ENCODE measurements at places on chromosomes 6 and 20.

DNA sequence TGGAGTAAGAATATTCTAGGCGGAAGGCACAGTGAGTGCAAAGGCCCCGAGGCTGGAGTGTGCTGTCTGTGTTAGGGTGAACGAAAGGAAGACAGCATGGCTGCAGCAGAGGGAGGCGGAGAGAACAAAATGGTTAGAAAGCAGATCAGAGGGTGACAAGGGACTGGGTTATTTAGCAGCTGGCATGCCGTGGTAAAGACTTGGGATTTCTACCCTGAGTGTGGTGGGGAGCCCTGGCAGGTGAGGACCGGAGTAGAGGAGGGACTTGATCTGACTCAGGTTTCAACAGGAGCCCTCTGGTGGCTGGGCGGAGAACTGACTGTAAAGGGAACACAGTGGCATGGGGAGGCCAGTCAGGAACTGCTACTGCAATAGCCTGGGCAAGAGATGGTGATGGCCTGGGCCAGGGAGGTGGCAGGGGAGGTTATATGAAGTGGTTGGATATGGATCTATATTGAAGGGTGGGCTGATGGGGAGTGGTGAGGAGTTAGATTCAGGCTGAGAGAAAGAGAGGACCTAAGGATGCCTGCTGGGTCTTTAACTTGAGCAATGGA, 38.0 kb downstream of the PIM1 start:
- peak; percentile 94 for DNase-seq

- no peak for DNase-seq
Observed at GRCh38 chr6:43295456-43295855, 2.6 kb upstream of the SLC22A7 start.

GRCh38 chr20:35235881-35236280, 9.4 kb downstream of the MMP24 start:
- DNase-seq, result no peak

DNA sequence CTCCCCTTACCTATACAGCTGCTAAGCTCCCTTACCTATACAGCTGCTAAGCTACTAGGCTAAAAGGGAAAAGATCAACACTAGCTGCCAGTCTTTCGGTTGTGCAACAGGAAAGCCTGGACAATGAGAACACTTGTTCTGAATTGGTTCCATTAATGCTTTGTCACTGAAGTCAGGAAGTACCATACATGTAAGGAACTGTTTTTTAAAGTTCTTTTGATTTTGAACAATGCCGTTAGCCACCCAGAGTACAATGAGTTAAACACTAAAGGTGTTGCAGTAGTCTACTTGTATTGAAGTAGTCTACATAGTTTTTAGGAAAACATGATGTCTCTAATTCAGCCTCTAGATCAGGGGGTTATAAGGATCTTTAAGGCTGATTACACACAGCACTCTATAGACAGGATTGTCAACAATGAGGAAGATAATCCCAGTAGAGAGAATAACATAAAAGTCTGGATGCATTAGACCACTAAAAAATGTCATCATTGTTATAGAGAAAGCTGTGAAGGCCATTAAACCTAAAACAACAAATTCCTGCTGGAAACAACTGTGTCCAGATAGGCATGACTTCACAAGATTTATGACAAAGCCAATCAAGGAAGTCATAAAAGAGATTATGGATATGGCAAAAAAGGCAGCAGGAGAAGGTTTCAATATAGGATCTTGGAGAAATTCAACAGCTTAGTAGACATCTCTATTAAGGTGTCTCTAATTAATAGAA, 306.3 kb downstream of the PHF3 start:
- DNase-seq, result no peak

GRCh38 chr6:3102875-3103274, 15.6 kb upstream of the BPHL start:
- no peak for DNase-seq

DNA sequence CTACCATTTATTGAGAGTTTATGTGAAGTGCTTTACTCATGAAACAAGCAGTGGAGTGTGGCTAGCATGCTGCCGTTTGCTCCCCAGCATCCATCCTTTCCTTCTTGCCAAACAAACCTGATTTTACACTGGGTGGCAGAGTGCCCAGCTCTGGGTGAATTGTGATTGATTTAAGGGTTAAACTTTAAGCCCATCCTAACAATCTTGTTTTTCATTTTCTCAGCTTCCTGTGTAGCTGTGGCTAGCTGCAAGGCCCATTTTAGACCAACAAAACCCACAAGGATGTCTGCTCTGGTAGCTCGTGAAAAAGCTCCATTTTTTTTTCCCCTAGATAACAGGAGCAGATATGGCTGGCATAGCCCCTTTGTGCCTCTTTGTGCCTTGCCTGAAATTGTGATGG, 77.7 kb upstream of the KCNG1 start:
- no peak for DNase-seq

- DNase-seq, result no peak
Observed at GRCh38 chr6:111609028-111609820, 3.5 kb upstream of the TRAF3IP2 start.

DNA sequence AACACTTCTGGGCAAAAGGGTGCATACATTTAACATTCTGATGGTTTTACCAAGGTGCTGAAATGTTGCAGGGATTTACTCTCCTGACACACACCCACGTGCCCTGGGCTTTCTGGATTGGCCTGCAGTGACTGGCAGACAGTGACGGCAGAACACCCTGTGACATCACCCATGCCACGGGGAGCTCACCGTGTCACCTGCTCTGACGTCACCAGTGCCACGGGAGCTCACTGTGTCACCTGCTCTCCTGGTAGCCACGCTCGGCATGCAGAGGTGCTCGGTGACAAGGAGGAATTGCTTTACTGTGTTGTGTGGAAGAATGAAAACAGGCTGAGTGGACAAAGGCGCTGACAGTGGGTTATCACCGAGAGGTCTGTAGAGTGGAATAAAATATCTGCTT, 99.3 kb downstream of the RAMACL start:
- no peak for DNase-seq

GRCh38 chr6:95768539-95768938, 191.2 kb downstream of the MANEA start:
- no peak for DNase-seq

DNA sequence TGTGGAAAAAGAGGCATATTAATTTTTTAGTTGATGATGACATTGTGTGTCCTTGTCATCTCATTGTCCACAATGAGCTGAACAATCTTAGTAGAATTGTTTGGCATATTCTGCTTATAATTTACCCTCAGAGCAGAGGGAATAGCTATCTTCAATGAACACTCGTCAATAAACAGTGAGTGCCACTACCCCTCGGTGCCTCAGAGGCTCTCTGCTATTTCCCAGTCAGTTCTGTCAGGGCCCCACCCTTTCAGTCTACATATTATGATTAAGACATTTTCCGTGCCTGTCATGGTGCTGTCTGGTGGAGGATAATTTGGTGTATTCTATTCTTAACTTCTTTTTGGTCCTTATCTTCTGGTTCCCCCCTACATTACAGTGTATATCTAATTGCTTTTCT, 31.2 kb downstream of the NUS1 start:
- no peak for DNase-seq

GRCh38 chr6:3745566-3746118, 5.9 kb downstream of the PXDC1 start:
- no peak for DNase-seq

DNA sequence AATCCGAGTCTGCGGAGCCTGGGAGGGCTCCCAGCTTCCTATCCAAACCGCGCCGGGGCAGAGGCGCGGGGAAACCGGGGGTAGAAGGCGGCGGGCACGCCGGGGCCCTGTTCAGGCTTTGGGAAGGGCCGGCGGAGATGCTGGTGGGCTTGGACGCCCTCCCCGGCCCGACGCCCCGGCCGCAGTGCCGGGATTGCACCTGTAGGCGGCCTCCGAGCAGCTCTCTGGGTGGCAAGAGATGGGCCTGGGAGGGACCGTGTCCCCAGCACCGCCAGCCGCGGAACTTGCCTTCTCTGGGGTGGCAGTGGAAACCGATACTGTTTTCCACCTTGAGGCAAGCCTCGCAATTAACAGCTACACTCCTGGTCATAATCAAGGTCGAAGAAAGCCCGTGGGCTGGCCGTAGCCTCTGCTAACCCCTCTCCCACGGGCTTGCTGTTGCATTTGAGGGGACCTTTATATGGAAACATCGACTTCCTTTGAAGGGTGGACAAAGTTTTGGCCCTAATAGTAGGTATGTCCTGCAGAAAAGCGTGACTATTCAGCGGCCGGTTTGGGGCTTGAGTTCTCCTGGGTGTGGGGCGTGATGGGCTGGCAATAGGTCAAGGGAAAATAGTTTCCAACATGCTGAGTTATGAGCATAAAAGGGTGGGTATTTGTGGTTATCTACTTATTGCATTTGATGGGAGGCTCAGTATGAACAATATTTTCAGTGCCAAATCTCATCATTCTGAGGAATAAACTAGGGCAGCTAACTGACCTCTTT, 1.1 kb upstream of the JAG1 start:
- DNase-seq, result peak; percentile 58

DNA sequence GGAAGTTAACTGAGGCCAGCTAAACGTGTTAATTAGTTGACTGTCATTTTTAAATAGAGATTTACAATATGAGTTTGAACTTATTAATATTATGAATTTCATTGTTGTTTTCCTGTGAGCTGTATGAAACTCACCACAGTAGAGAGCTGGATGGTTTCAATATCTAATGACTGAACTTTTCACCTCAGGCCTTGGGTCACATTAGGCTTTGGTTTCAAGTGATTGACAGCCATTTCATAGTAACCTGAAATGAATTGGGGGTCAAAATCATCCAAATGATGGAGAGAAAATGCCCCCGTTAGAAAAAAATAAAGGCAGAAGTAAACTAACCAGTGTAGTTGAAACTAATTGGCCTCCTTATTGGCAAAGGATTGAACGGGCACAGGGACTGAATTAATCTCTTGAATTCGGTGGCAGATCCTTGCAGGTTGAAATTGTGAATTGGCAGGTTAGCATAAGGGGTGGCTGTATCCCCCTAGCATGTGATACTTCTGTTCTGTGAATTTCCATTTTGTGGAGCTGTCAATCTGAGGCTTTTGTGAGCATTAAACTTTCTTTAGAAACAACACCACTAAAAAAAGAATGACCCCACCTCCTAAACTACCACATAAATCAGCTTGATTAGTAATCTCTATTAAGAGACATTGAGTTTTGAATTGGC, 155.1 kb upstream of the MMS22L start:
- DNase-seq, result no peak

All from stimulated activated CD4-positive, alpha-beta T cell treated with anti-CD3 and anti-CD28 coated beads, Interleukin-15, amount 100 ng/mL, for 24 hours (primary cell).